Jurkat, Clone E6-1 (cell line): ENCODE measurements at places on chromosomes 6 and 20.
A peak's percentile ranks its signal among the peaks of the same experiment; 100 is the strongest.

GRCh38 chr6:47235964-47236760, 73.5 kb downstream of the TNFRSF21 start:
- DNase-seq = no peak

DNA sequence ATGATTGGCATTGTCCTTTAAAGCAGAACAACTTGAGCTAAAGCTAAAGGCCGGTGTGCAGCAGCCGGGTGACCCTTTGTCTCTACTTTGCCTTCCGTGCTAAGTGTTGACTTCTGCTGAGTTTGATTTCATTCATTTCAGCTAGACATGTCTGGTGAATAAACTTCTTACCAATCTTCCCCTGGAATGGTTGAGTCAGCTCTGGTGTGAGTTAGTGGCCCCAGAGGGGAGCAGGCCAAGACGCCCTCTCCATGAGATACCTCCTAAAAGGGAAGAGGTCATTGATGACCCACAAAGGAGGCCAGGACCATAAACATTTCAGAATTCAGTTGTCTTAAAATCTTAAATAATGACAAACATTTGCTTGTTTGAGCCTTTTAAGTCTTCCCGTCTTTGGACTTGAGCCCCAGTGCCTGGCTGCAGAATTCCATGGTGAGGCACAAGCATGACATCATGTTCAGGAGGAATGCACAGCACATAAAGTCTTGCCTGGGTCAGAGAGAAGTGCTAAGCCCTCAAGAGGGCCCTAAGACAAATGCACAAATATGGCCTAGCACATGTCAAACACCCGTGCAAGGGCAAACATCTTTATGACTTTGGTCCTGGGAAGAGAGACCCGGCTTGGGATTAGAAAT, 96.3 kb upstream of the NEDD9 start:
- no peak for DNase-seq

GRCh38 chr6:162032620-162033019, 694.9 kb downstream of the PRKN start:
- DNase-seq = no peak

- peak; percentile 34 for DNase-seq
Observed at GRCh38 chr6:130148181-130148580, 74.6 kb downstream of the SAMD3 start.

DNA sequence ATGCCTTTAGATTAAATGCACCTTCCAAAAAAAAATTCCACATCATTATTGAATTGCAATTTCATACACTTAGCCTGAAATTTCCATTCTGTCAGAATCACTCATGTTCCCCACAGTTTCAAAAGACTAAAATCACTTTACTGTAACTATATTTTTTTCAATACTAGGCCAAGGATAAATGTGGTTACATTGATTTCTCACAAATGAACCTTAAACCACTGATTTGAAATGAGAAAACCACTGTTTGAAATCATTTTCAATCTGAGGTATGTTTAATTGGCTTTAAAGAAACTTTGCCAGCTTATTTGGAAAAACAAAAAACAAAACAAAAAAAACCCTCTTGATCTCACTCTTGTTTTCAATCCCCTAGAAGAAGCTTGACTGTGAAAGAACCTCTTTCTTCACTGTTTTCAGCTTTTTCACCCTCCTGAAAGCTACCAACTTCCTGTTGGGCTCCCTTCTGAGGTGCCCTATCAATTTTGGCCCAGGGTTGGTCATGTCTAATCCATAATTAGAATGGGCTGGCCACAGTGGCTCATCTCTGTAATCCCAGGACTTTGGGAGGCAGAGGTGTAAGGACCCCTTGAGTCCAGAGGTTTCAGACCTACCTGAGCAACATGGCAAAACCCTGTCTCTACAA, 242.5 kb downstream of the ADGRG6 start:
- peak; percentile 16 for DNase-seq

DNA sequence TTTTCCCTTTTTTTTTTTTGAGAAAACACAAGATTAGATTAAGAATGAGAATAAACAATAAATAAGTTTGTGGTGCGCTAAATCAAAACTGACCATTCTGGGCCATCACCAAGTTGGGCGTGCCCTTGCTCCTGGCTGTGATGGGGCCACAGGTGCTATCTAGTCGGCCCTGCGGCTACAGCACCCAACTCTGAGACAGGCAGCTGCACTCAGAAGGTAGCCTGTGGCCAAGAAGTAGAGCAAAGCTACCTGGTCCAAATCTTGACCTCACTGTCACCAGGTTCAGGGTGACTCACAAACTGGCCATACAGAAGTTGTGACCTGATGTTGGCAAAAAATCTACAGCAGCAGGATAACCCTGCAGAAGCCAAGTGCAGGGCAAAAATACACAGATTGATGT, 3.4 kb downstream of the TXNDC5 start:
- no peak for DNase-seq

GRCh38 chr20:62252342-62252966, 14.1 kb downstream of the OSBPL2 start:
- no peak for DNase-seq

DNA sequence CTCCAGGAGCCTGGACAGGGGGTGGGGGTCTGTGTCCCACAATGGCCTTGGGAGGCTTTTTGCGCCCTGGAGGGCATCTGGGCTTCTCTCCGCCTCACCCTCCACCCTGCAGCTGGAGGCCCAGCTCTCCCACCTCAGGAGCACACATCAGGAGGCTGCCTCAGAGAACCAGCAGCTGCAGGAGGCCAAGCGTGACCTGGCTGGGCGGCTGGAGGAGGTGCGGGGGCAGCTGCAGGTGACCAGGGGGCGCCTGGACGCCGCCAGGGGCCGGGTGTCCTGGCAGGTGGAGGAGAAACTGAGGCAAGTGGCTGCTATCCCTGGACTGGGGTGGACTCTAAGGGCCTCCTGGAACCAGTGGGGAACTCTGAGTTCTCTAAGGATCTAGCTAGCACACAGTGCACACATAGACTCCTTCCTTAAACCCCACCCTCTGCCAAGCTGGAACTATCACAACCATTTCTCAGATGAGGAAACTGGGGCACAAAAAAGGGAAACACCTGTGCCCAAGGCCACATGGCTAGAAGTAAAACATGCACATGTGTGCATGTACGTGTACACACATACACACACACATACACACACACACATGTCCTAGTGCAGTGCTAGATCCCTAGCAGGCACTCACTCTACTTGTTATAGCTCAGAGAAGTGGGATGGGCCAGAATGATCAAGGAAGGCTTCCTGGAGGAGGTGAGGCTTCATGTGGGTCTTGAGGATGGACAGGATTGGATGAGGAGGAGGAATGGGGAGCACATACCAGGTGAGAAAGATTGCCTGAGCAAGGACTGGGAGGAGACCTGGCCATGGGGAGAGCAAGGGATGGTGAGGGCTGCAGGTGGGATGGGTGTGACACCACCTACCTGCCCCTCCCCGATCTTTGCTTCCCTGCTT, 22.9 kb downstream of the RAB44 start:
- no peak for DNase-seq

GRCh38 chr6:37323580-37323979, 30.2 kb upstream of the RNF8 start:
- no peak for DNase-seq

DNA sequence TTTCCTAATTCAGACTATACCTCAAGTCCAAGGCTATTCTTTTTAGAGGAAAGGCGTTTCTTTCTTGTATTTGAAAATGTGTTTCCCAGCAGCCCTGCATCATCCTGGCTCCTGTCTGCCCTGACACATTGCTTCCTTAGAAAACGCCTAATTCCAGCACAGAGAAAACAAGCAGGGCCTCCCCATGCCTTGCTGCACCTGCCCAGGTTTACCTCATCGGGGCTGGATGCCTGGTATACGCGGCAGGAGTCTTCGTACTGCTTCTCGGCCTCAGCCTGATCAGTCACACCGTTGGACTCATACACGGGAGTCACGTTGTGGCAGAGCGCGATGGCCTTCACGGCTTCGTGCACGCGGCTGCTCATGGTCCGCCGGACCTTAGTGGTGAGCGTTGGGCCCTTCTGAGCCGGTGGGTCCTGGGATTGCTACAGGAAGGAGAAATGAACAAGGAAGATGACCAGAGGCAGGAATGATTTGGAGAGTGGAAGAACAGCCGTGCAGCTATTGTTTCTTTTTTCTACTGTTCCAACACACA, 111.4 kb downstream of the ATP9A start:
- no peak for DNase-seq

DNA sequence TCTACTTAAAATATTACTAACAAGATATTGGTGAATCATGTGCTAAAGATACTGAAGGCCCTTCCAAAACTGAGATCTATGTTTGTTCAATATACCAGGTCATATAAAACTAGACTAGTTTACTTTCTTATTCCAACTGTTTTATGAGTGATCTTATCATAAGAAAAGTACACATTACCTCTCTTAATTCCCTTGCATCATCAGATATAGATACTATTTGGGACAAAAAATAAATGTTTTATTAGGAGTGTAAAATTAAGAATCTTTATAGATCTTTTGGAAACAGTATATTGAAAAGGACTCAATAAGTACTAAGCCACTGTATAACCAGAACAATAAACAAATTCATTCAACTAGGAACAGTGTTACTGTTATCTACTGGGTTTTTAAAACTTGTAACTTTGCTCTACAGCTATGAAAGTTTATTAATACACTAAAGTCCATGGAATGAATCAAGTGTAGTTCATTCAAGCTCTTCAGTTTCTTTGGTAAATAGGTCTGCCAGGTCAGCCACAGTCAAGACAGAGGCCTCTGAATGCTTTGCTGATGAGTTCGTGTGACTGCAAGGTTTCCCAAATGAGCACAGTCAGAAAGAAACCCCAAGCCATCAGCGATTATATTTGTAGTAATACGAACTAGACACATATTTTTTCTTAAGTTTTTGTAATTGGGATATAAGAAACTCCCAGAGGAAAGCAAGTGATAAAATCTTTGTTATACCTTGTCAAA, 71.8 kb upstream of the FBXO30 start:
- no peak for DNase-seq

- DNase-seq = no peak
Observed at GRCh38 chr6:11292594-11293236, 60.2 kb upstream of the NEDD9 start.

DNA sequence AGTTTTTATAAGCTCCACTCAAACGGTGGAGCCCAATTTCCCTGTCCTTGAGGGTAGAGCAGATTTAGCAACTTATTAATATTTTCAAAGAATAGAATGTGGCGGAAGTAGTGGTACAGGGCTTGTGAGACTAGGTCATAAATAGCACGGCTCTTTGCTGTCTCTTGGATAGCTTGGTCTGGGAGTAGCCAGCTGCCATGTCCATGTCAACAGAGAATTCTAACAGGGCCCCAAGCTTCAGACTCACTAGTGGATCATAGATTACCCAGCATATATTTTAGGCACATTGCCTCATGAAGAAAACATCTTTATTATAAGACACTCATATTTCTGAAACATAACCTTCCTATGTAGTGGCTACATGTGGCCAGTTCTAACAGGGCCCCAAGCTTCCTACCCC, 755.7 kb downstream of the HDGFL1 start:
- no peak for DNase-seq

- no peak for DNase-seq
Observed at GRCh38 chr6:62393608-62394007, 107.6 kb upstream of the KHDRBS2 start.

DNA sequence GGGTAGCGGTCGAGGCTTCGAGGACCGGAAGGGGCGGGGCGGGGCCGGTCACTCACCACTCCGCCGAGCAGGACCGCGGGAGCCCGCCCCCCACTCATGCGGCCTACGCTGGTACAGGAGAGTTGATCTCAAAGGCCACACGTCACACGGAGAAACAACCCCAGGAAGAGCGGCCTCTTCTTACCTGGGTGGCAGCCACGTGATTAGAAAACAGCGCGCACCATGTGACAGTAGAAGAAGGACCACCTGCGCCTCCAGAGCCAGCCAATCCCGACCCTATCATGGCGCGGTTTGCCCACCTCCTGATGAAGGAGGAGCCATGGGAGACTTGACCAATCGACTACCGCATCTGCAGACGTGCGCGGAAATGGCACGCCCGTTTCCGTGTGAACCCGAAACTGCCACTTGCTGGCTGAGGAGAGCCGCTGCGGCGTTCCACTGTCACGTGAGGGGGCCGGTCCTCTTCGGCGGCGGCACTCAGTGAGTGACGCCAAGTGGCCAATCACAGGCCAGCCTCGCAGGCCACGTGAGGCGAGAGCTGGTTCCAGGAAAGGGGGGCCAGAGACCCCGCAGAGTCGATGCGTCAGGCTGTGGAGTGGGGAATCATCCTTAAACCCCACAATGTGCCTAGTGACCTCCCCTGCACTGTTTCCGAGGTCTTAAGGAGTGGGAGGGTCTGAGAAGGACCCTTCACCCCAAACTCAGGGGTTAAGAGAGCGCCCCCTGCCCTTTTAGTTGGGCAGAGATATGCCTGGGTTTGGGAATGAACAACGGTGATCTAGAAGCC, at the start of gene CUTA:
Gene CUTA (minus strand): TSS at position 205 of the 787 bp plus-strand sequence. CDS start 107 bp downstream, at position 98.
- peak; percentile 100 for DNase-seq

- DNase-seq = no peak
Observed at GRCh38 chr6:144534180-144534579, 249.0 kb downstream of the UTRN start.

DNA sequence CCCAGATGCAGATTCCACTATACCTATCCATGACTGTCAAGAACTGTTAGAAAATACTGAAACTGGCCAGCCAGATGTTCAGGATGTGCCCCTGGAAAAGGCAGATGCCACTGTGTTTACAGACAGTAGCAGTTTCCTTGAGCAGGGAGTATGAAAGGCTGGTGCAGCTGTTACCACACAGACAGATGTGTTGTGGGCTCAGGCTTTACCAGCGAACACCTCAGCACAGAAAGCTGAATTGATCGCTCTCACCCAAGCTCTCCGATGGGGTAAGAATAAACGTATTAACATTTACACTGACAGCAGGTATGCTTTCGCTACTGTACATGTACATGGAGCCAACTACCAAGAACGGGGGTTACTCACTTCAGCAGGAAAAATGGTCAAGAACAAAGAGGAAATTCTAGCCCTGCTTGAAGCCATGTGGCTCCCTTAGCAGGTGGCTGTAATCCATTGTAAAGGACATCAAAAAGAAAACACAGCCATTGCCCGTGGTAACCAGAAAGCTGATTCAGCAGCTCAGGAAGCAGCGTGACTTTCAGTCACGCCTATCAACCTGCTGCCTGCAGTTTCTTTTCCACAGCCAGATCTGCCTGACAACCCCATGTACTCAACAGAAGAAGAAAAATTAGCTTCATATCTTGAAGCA, 459.7 kb upstream of the HTR1E start:
- DNase-seq = no peak

DNA sequence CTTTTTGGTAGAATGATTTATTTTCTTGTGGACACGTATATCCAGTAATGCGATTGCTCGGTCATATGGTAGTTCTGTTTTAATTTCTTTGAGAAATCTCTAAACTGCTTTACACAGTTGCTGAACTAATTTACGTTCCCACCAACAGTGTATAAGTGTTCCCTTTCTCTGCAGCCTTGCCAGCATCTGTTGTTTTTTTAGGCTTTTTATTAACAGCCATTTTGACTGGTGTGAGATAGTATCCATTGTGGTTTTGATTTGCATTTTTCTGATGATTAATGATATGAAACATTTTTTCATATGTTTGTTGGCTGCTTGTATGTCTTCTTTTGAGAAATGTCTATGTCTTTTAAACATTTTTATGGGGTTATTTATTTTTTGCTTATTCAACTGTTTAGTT, 196.7 kb downstream of the MOXD1 start:
- DNase-seq = no peak
